Stimulated activated CD4-positive, alpha-beta T cell treated with anti-CD3 and anti-CD28 coated beads, Interleukin-4, amount 100 ng/mL, for 1 hour (primary cell): ENCODE measurements at places on chromosomes 1 and 21.

GRCh38 chr1:201176940-201177339 lies 13.7 kb upstream of the IGFN1 start:
- DNase-seq: no peak

- no peak for DNase-seq
These were observed 641 bp upstream of the CFAP107 start for GRCh38 chr1:12745126-12745991.

GRCh38 chr1:20290624-20291597 lies at the start of gene VWA5B1:
Gene VWA5B1 (plus strand): TSS chr1:20290875. CDS start chr1:20310602, 19,727 bp downstream.
- DNase-seq: no peak

DNA sequence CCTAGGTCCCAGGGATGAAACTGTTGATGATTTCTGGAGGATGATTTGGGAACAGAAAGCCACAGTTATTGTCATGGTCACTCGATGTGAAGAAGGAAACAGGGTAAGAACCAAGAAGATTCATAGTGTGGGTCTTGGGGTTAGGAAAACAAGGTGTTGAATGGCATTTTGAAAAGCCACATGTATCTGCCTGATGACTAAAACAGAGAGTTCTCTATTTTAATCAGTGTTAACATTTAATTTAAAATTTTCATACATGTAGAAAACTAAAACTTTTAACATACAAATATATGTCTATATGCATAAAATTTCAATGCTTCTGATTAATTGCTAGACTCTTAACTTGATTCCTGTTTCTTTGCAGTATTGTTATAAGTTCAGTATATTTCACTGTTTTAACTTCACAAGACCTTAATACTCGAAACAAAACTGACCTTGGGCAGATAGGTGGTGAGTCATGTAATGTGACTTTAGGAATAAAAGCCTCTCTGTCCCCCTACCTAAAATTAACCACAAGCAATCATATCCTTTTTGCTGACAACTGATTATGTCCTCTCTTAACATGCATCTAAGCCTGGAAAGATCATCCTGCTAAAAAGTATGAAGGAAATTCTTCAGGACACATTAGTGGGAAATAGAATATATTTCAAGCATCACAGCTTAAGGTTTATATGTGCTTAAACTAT lies 95.6 kb downstream of the PTPRC start:
- no peak for DNase-seq

DNA sequence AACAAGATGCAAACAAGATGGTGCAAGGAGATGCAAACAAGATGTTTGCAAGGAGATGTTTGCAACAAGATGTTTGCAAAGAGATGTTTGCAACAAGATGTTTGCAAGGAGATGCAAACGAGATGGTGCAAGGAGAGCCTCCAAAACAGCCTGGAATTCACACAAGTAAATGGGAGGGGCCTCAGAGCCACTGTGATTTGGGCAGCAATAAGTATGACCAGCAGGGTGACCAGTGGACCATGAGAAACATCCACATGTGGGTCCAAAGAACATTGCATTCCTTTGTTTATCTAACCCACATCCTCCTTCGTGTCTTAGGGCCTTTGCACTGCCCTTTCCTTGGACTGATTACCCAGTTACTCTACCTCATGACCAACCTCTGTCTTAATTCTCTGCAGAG lies 162.9 kb downstream of the PLPP3 start:
- DNase-seq: no peak

- no peak for DNase-seq
These were observed 1.0 kb downstream of the LIN28A start for GRCh38 chr1:26411624-26412074.

- DNase-seq: no peak
These were observed 904 bp downstream of the GJB3 start for GRCh38 chr1:34781844-34782391.

- no peak for DNase-seq
These were observed 41.5 kb downstream of the KRTAP10-1 start for GRCh38 chr21:44498280-44499210.

- no peak for DNase-seq
These were observed 24.2 kb upstream of the OSBPL9 start for GRCh38 chr1:51592711-51593110.
